ENCODE measurements at places on chromosomes 16 and 17.

GRCh38 chr17:14737984-14738651 is 437.2 kb downstream of the HS3ST3B1 start:
- peak; percentile 99 for DNase-seq

DNA sequence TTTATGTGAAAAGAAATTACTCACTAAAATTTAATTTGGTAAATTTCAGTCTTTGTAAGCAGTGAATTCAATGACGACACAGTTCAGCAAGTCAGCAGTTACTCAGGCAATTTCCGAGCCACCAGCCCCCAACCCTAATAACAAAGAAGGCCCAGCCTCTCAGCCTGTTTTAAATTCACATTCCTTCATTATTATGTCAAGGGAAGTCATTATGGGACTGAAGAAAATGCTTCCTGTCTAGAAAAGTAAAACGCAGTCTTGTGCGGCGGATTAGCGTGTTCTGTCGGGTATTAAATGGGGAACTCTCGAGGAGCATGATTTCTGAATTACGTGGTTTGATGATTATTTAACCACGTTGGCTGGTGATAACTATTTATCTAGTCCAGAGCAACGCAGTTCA is 177.6 kb downstream of the AIPL1 start:
- no peak for DNase-seq

- DNase-seq, result peak; percentile 99
Measured at GRCh38 chr17:68035523-68036303, at the start of gene KPNA2. Gene KPNA2 (plus strand): TSS chr17:68035735. CDS start chr17:68037133, 1,398 bp downstream.

GRCh38 chr16:65494609-65495008 is 372.7 kb upstream of the CDH11 start:
- no peak for DNase-seq

Data from RWPE1 (cell line).